ENCODE measurements at places on chromosomes 12 and 14.

GRCh38 chr12:101619858-101620761 is 25.3 kb downstream of the MYBPC1 start:
- no peak for DNase-seq

GRCh38 chr12:39157696-39158342 is 252.4 kb upstream of the CPNE8 start:
- no peak for DNase-seq

- no peak for DNase-seq
Measured at GRCh38 chr12:44929236-44929885, 53.2 kb upstream of the NELL2 start.

- no peak for DNase-seq
Measured at GRCh38 chr14:97777622-97778355, 980.6 kb downstream of the VRK1 start.

- peak; percentile 4 for DNase-seq
Measured at GRCh38 chr12:87274594-87275245, 754.5 kb downstream of the C12orf50 start.

DNA sequence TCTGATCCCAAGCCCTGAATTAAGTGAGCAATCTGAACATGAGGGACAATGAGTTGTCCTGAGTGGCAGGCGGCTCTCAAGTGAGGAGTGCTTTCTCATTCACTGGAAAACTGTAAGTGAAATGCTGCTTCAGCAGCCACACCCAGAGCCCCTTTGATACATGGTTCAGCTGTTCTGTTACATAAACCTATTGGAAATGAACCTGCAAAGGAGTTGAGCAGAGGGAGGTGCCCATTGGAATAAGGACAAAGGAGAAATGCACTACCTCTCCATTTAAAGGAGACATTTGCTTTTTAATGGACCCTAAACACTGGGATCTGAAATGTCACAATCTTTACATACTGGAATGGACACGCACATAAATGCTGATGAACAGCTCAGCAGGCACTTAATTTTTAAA is 169.9 kb downstream of the CACNA1C start:
- DNase-seq, result no peak

DNA sequence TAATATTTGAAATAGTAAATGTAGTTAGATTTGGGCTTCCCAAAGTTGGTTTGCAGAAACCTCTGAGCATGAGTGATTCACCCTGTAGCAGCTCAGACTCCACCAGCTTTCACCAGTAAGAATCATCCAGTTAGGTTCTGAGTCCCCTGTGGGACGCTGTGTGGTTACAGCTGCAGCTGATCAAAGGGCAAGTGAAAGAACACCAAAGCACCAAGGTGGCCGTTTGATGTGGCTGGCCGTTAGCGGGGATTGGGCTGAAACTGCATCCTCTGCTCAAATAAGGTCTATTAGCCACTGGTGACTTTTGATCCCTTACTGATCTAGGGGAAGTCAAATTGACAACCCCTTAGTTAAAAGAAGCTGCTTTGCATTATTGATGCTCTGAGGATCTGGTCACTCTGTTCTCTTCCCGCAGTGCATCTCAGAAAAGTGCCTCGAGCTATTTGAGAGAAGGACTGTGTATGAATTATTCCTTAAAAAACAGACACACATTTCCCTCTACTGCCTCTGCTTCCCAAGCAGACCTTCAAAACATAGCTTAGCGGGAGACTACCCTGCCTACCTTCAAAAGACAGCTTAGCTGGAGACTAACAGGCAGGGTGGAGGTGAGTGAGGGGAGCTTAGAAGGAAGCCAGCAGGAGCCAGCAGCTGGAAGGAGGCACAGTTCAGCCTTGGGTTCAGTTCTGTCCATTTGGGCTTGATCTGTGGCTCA is 3.7 kb downstream of the ABHD12B start:
- no peak for DNase-seq

DNA sequence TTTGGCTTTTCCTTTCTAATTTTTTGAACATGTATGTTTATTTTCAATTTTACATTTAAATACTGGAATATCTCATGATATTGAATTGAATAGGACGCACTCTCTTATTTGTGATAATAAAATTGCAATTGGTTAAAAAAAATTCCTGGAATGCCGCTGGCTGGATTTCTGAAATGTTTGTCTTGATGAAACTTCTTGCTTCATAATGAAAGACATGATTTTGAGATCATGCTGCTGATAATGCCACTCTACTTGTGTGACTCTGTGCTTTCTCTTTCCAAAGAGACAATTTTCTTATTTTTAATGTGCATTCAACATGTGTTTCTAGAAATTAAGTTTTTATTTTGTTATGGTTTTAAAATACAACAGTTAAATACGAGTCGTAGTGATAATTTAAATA is 465.7 kb upstream of the FAR2 start:
- DNase-seq, result peak; percentile 12

GRCh38 chr14:69794791-69795190 is 2.2 kb downstream of the SLC10A1 start:
- DNase-seq, result no peak

DNA sequence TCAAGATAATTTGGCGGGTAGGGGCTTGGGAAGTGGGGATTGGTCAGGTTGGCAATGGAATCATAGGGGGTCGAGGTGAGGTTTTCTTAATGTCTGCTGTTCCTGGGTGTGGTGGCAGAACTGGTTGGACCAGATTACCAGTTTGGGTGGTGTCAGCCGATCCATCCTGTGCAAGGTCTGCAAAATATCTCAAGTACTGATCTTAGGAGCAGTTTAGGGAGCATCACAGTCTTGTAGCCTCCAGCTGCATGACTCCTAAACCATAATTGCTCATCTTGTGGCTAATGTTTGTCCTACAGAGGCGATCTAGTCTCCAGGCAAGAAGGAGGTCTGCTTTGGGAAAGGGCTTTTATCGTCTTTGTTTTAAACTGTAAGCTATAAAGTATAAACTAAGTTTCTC is 868.4 kb downstream of the DIO2 start:
- DNase-seq, result no peak

DNA sequence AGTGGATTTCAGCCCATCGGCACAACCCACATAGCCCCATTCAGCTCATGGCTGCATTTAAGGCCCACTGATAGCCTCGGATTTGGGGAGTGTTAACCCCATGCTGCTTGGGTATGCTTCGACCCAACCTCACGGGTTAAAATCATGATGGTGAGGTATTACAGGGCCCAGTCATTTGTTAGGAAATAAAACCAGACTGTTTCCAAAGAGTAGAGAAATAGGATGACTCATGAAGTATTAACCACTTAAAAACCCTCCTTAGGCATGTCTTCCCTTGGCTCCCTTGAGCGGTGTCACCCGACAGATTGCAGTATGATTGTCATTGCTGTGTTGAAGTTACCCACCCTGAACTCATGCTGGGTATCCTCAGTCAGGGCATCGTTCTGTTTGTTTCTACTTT is 289.1 kb downstream of the CACNA1C start:
- peak; percentile 94 for DNase-seq
